Stomach (tissue), 19 donors: ENCODE measurements at places on chromosomes 6 and 20. TPM values are rescaled to one million over a fixed set of nuclear protein-coding genes. Genes with fewer than 3 reads are reported as not detected.

Gene RHAG
- polyA plus RNA-seq: 0.08 TPM

Gene DEK
- 48.4 TPM for polyA plus RNA-seq

Gene EPM2A
- polyA plus RNA-seq: 4.3 TPM

Gene OR2J2
- polyA plus RNA-seq: not detected

Gene SEMG1
- not detected for polyA plus RNA-seq

Gene MUC22
- polyA plus RNA-seq: 0.65 TPM

Gene APOM
- polyA plus RNA-seq: 6.5 TPM

Gene LPA
- polyA plus RNA-seq: not detected

Gene MAPK13
- 57.1 TPM for polyA plus RNA-seq

Gene BPIFA1
- polyA plus RNA-seq: not detected

Gene EXOC2
- polyA plus RNA-seq: 5.3 TPM

Gene GABRR1
- polyA plus RNA-seq: 0.15 TPM

Gene TBCC
- 19.6 TPM for polyA plus RNA-seq

- H3K27ac ChIP-seq: peak overlapping the region; percentile 92
- H3K4me1 ChIP-seq: peaks cover 30% of the 10 kb centered on the region
- no peaks in the 10 kb centered on the region for H3K27me3 ChIP-seq
Observed at GRCh38 chr20:47493175-47493962, 8.3 kb upstream of the NCOA3 start.

DNA sequence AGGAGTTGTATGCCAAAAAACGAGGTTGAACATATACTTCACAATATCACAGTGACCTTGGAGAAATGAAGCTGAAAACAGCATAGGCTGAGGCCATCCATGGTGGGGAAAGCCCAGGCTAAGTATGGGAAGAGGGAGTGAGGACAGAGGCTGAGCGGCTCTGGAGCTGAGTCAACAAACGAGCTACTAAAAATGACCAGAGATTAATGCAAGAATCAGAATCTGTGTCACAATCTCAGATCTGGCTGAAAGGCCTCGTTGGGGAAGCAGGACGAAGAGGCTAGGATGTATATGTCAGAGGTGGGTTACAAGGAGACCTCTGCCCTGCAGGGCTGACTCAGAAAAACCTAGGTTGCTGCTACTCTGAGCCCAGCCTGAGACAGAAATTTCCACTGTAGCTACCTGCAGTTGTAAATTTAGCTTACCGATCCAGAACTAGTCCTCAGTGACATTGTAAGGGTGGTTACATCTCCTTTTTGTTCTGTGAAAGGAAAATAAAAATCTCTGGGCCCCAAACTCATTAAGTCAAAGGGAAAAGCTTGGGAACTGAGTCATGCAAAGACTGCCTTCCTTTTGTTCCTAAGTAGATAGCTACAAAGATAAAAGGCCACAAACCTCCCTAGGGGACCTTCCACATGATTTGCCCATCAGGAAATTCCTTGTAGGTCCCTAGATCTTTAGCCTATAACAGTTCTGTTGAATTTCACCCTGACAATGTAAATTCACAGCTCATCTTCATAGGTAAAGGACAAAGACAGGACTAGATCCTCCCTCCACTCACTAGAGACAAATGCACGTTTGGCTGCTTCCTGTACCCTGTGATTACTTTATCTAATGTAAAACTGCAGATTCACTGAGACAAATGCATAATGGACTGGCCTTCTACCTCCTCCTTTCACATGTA is 8.5 kb upstream of the TUBB2A start:
- H3K27ac ChIP-seq: no peak overlapping the region
- H3K4me3 ChIP-seq: no peak overlapping the region
- peaks cover 24% of the 10 kb centered on the region for H3K4me1 ChIP-seq
- no peak for DNase-seq

DNA sequence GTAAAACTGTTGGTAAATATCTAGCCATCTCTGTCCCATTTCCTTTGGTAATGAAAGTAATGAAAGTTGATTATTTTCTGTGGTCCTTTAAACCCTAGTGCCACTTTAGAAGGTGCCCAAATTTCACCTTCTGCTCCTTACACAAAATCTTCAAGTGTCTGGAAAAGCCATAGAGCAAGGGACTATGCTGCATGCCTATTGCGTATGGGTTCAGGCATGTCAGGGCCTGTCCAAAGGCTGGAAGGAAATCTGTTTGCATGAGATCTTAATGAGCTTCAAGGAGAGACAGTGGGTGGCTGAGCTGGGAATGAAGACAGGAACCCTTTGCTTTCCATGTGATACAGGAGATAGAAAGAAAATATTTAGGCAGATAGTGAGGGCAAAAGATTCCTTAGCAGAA is 66.6 kb upstream of the CCN6 start:
- no peaks in the 10 kb centered on the region for H3K36me3 ChIP-seq
- H3K27ac ChIP-seq: no peak overlapping the region
- H3K4me3 ChIP-seq: no peak overlapping the region
- no peaks in the 10 kb centered on the region for H3K4me1 ChIP-seq

GRCh38 chr20:25233016-25233772 is 14.7 kb upstream of the PYGB start:
- H3K27ac ChIP-seq: peak overlapping the region; percentile 66
- H3K4me3 ChIP-seq: no peak overlapping the region
- DNase-seq: peak; percentile 91
- H3K36me3 ChIP-seq: no peaks in the 10 kb centered on the region

- H3K36me3 ChIP-seq: no peaks in the 10 kb centered on the region
- H3K4me3 ChIP-seq: no peak overlapping the region
- no peaks in the 10 kb centered on the region for H3K4me1 ChIP-seq
- DNase-seq: no peak
- H3K27ac ChIP-seq: no peak overlapping the region
Observed at GRCh38 chr20:7499201-7499600, 441.1 kb downstream of the HAO1 start.

DNA sequence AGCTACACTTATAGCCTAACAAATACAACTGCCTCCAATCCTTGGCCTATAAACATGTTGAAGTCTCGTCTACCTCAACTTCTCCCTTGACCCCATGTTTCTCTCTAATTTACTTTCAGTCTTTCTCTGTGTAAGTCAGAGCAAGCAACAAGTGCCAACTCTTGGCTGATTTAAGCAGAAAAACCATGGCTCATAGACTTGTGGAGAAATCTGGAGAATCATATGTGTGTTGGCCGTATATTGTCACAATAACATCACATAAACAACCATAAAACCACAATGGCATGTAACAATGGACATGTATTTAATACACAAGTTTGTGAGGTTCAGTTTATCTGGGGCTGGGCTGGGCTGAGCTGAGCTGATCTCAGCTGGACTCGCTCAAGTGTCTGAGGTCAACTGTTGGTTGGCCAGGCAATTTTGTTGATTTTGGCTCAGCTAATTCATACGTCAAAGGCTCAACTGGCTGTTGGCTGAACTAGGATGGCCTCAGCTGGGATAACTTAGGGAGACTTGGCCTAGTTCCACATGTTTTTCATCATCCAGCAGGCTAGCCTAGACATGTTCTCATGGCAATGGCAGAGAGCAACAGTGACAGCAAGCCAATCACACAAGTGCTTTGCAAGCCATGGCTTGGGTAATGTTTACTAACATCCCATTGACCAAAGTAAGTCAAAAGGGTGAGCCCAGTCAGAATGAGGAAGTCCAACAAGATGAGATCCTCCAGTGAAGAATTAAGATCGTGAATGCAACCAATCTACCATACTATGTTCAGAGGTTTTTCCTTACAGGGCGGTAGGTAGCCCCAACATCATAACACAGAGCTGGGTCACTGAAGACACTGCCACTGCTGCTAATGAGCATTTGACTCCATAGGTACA is 12.9 kb upstream of the TBC1D22B start:
- peak overlapping the region; percentile 85 for H3K27ac ChIP-seq
- no peaks in the 10 kb centered on the region for H3K36me3 ChIP-seq
- no peak overlapping the region for H3K4me3 ChIP-seq
- H3K4me1 ChIP-seq: peaks cover 25% of the 10 kb centered on the region
- peak; percentile 83 for DNase-seq

DNA sequence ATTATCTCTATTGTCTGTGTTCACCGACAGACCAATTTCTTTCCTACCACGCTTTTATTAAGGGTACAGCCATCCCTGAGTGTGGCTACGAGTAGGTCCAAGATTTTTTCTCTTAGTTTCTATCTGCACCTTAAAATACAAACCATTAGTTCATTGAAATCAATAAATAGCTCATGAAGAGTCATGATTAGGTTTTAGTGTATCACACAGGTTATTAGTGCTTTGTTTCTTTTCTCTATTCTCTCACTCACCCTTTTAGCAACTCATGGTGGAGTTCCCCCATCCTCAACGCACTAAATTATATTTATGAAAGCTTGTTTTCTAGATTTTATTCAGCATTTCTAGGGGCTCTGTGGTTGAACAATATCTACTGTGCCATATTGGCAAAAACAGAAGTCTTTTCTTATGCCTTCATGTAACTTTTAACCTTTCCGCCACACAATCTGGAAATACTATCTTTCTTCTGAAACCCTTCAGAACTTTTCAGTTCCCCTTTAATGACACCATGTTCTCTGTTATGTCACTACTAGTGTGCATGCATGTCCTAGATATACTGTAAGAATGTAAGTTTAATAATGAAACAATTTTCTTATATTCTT is 128.2 kb upstream of the LAMA2 start:
- no peak for DNase-seq
- H3K4me3 ChIP-seq: no peak overlapping the region
- no peaks in the 10 kb centered on the region for H3K36me3 ChIP-seq
- H3K27me3 ChIP-seq: no peaks in the 10 kb centered on the region
- no peaks in the 10 kb centered on the region for H3K4me1 ChIP-seq

DNA sequence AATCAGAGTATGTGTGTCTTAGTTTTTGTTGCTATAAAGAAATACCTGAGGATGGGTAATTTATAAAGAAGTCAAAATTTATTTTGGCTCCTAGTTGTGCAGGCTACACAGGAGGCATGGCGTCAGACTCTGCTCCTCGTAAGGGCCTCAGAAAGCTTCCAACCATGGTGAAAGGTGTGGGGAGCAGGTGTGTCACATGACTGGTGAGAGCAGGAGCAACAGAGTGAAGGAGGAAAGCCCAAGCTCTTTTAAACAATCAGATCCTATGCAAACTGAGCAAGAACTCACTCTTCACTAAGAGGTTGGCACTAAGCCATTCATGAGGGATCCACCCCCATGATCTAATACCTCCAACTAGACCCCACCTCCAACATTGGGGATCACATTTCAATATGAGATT is 1524.3 kb downstream of the HACE1 start:
- H3K36me3 ChIP-seq: no peaks in the 10 kb centered on the region
- H3K4me1 ChIP-seq: no peaks in the 10 kb centered on the region
- no peak overlapping the region for H3K27ac ChIP-seq
- H3K4me3 ChIP-seq: no peak overlapping the region
- no peaks in the 10 kb centered on the region for H3K27me3 ChIP-seq

DNA sequence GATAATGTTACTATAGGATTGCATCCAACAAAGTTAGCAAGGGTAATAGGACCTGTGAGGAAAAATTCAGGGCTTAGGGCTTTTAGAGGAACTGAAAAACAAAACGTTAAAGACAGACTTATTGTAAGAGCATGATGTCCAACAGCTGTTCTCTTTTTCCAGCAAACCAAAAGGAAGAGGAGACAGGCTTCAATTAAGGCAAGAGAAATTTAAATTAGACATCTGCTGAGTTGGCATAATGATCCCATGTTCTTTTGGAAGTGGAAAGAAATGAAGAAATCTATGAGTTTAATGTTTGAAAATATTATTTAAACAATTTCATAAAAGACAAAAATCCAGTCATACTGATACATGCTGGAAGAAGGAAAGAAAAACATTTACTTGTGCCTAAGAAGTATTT is 95.7 kb upstream of the HMGCLL1 start:
- H3K36me3 ChIP-seq: no peaks in the 10 kb centered on the region
- DNase-seq: no peak
- no peaks in the 10 kb centered on the region for H3K27me3 ChIP-seq
- no peak overlapping the region for H3K4me3 ChIP-seq
- no peak overlapping the region for H3K27ac ChIP-seq

GRCh38 chr20:36818185-36818584 is 44.6 kb upstream of the DSN1 start:
- DNase-seq: no peak
- no peak overlapping the region for H3K27ac ChIP-seq

GRCh38 chr6:148492654-148493290 is 150.1 kb downstream of the SASH1 start:
- no peak overlapping the region for H3K4me3 ChIP-seq
- no peak for DNase-seq
- no peaks in the 10 kb centered on the region for H3K4me1 ChIP-seq

DNA sequence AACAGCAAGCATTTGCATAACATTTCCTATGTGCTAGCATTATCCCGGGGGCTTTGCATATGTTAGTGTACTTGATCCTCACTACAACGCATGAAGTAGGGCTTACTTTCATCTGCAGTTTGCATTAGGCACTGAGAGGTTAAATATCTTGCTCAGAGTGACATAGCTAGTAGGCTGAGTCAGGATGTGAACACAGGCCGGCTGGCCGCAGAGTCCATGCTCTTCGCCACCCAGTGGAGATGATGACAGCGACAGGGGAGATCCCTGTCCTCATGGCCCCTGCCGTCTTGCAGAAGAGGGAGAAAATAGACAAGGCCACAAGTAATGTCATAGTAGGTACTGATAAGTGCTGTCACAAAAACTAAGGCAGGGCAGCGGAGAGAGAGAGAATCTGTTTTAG is 46.9 kb downstream of the LYRM4 start:
- H3K4me1 ChIP-seq: no peaks in the 10 kb centered on the region
- peaks cover 26% of the 10 kb centered on the region for H3K36me3 ChIP-seq
- no peak overlapping the region for H3K27ac ChIP-seq
- no peaks in the 10 kb centered on the region for H3K27me3 ChIP-seq
- DNase-seq: no peak

DNA sequence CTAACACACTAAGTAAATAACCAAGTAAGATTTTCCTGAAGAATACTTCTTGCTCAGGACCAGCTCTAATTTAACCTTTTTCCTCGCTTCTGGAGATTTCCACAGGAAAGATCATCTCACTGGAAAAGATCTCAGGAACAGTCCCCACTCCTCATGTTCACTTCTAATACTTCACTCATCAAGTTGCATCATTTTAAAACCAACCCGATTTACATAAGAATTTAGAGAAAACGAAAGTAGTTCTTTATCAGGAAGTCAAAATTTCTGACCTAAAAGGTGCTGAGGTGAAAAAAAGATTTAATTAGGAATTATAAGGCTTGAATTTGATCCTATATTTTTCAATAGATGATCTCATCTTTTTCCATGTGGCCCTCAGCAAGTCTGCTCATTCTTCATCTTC is 46.6 kb upstream of the PKHD1 start:
- H3K36me3 ChIP-seq: no peaks in the 10 kb centered on the region
- no peak overlapping the region for H3K27ac ChIP-seq
- H3K4me1 ChIP-seq: no peaks in the 10 kb centered on the region
- no peak overlapping the region for H3K4me3 ChIP-seq

DNA sequence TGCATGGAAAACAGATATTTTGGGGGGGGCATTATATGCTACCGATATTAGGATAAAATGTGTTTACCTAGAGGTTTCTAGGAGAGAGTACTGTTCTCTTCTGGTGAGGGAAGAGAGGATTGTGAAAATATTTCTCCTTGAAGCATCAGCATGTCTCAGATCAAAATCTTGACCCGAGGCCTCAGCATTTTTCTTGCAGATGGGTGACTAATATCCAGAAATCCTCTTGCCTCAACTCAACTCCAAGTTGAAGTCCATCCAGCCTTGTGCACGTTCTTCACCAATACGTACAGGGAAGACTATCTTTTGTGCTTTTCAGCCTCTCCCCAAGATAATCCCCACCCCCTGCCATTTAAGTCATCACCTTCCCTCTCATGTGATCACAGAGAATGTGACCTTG is 59.5 kb downstream of the PRND start:
- H3K4me1 ChIP-seq: no peaks in the 10 kb centered on the region
- H3K27me3 ChIP-seq: no peaks in the 10 kb centered on the region
- no peak overlapping the region for H3K4me3 ChIP-seq
- H3K27ac ChIP-seq: no peak overlapping the region
- peaks cover 38% of the 10 kb centered on the region for H3K36me3 ChIP-seq

- H3K4me1 ChIP-seq: peaks cover 9% of the 10 kb centered on the region
- H3K27ac ChIP-seq: no peak overlapping the region
- H3K27me3 ChIP-seq: peaks cover 18% of the 10 kb centered on the region
- DNase-seq: peak; percentile 23
Observed at GRCh38 chr20:45465491-45466266, 3.9 kb upstream of the WFDC2 start.
